ENCODE measurements at places on chromosomes 16 and 17.

GRCh38 chr17:74452033-74452840, 14.2 kb upstream of the CD300A start:
- peak; percentile 65 for DNase-seq

DNA sequence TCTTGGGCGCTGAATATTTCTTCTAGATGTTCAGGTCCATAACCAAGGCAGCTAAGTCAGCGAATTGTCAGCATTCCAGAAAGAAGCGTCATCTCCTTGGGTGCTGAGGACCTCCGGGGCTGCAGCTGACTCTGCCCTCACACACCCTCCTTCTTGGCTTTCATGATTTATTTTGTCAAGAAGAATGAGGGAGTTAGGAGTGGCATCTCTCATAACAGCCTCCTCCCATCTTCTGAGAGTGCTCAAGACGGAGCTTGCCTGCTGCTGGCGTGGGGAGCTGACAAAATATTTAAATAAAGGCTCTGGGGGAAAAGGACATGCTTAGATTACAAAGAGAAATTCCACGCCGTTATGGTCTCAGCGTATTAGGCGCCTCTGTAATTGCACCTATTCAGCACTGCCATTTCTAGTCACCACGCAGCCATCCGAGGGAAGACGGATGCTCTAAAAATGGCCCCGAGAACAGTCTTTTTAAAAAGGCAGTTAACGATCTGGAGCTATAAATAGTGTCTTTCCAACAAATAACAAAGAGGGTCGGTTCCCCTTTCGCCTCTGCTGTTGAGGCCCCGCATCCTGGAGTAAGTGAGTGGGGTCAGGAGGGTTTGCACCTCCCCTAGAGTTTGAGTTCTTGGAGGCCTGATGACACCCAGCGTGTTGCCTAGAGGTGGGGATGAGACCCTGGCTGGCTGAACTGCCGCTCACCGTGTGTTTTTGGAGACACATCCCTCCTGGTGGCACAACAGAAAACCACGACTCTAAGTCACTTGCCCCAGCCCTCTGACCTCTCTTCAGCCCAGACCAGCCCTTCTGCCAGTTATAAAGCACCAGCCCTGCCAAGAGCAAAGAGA, 187.0 kb downstream of the CCDC182 start:
- DNase-seq: no peak

GRCh38 chr17:76087531-76087930, 8.5 kb downstream of the ZACN start:
- DNase-seq: peak; percentile 21

GRCh38 chr17:61487989-61488595, 35.9 kb downstream of the TBX4 start:
- no peak for DNase-seq

DNA sequence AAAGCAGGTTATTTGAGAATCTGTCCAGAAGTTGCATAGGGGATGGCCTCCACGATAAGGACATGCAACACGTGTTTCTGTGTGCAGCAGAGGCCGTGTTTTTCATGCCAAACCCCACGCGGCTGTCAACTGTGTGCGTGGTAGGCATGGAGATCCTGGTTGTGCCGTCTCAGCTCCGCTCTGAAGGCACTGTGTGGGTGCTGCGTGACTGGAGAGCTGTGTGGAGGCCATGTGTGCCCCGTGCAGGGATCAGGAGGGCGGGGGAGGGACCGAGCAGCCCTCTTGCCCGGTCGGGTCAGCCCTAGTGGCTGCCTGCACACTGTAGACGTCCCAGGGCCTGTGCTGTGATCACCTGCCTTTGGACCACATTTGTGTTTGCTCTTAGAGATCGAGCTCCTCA, 74.5 kb downstream of the SEC14L1 start:
- DNase-seq: no peak

DNA sequence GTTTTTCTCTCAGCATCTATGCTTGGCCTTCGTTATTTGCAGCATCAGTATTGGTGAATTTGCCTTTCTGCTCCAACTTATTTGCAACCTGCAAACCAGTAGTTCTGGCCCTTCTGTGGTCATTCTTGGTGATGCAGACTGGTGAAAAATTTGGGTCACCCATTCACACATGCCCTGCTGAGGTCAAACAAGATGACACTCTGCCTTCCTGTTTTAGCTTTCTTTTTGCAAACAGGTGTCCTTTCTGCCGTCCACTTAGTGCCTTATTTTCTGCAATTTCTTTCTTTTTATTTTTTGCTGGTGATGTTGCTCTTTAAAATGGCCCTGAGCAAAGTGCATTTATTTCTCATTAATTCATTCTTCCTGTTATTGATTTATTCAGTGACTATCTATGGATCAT, 31.3 kb downstream of the PLCG2 start:
- no peak for DNase-seq

GRCh38 chr17:42050393-42051012, at the start of gene C17orf113:
Gene C17orf113 (minus strand): TSS chr17:42050601. CDS start chr17:42043376, 7,225 bp downstream.
- DNase-seq: peak; percentile 67

GRCh38 chr17:77363821-77364361, 223.1 kb downstream of the SEC14L1 start:
- DNase-seq: peak; percentile 83

DNA sequence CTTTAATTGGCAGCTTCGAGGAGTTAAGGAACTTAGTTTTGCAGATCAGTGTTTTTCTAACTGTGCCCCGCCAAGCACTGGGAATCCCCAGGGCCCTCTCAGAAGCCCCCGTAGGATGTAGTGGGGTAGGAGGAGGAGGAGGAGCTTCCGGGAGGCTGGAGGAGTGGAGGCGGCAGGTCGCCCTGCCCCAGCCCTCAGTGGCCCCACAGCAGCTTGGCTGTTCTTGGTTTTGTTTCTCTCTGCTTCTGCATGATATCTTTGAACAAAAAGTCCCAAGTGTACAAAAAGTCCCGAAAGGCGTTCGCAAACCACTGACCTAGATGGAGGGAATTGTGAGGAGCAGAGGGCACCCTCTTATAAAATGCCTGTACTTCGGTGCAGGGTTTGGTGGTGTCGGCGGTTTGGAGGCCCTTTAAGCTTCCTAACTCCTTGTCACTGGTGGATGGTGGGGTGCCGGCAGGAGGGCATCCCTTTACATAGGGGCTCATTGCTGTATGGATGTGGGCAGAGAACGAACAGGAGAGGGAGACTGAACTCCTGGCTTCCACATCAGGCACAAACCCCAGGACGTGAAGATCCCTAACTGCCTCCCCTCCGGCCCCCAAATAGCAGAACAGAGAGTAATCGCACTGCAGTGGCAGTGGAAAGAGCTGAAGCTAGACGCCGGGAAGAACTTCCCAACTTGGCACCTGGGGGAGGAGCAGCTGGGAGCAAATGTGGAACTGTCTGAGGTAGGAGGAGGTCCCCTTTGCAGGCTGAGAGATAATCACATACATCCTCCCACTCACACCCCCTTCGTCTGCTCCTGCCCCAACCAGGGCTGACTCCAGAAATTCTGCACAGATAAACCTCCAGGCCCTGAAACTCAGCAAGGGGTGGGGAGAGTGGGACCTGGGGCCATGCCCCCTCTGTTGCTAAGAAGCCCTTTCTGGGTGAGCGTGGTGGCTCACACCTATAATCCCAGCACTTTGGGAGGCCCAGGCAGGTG, 20.1 kb downstream of the EPOP start:
- DNase-seq: no peak

Data from ovary (tissue), 10 donors.